NCI-H510A (cell line): ENCODE measurements at places on chromosomes 13 and 19.
A peak's percentile ranks its signal among the peaks of the same experiment; 100 is the strongest.

DNA sequence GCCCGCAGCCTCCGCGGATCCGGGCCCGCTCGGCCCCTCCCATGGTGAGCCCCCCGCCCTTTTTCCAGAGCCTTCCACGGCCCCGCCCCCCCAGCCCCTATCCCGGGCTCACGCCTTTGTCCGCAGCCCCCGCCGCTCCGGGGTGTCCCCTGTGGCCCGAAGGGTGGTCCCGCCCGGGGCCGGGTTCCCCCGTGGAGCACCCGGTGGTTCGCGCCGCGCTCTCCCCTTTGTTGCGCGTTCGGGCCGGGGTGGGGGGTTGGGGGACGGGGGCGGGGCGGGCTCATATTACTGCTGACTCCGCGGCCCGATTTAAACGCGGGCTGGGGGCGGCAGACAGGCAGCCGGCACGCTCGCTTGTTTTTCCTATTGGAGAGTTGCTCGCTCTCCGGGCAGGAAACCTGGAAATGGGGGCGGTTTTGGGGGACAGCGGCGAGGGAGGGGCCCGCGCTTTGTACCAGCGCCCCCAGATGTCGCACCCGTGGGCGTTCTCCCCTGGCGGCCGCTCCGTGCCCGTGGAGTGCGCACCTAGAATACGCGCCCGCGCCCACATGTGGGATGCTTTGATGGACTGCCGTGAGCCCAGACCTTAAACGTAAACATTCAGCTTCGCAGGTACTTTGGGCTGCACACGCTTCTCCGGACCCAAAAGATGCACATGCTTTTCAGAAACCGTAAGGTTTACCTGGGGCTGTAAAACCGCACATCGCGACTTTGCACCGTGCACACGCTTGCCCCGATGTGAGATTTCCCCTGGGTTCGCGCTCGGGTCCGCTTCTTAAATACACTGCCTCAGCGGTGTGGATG, 699 bp downstream of the PTOV1 start:
- DNase-seq: no peak

- DNase-seq: no peak
Observed at GRCh38 chr19:52221831-52222375, 32.1 kb downstream of the PPP2R1A start.

DNA sequence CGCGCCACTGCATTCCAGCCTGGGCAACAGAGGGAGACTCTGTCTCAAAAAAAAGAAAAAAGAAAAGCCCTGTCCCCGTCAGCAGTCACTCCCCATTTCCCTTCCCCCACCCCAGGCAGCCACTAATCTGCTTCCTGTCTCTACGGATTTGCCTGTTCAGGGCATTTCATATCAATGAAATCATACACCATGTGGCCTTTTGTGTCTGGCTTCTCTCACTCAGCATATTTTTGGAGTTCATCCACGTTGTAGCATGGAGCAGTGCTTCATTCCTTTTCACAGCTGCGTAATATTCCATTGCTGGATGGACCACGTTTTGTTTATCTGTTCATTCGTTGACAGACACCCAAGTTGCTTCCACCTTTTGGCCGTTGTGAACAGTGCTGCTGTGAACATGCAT, 36.1 kb upstream of the KLF2 start:
- no peak for DNase-seq

- no peak for DNase-seq
Observed at GRCh38 chr19:31113293-31113692, 235.9 kb downstream of the TSHZ3 start.

DNA sequence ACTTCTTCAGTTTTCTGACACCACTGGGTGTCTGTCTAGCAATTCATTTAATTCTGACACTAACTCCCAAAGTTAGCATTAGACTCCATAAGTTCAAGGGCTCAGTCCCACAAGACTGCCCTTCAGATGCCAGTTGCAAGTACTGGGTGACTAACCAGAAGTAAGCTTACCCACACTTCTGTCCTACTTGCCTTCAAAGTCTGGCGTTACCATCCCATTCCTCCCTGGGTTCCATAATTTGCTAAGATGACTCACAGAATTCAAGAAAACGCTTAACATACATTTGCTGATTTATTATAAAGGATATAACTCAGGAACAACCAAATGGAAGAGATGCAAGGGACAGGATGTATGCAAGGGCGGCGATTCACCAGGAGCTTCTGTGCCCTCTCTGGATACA, 45.5 kb upstream of the NPAS1 start:
- no peak for DNase-seq

- peak; percentile 68 for DNase-seq
Observed at GRCh38 chr19:19628501-19629134, 598 bp upstream of the LPAR2 start.

- no peak for DNase-seq
Observed at GRCh38 chr13:39457274-39457673, 145.7 kb downstream of the LHFPL6 start.

DNA sequence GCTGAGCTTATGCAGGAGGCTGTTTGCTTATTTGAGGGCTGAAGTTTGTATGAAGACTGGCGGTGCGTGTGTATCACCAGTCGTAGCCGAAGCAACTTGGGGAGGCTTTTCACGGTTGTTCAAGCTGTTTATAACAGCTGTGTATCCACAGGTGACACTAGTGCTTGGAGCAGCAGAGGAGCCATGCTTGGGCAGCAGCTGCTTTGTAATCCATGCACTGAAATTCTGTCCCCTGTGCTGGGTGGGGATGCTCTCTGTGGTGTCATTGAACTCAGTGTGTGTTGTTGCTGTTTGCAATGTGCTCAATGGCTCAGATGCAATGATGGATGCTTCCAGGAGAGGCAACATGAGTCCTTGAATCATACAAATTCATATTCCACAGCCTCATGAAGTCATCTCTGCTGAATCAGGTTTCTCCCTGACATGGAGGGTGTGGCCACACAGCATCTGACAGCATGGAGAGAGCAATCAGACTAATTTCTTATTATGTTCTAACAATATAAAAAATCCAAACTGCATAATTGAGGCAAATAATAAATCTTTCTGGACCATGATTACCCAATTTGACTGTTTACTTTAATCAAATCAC, 18.8 kb upstream of the GTF3A start:
- no peak for DNase-seq

DNA sequence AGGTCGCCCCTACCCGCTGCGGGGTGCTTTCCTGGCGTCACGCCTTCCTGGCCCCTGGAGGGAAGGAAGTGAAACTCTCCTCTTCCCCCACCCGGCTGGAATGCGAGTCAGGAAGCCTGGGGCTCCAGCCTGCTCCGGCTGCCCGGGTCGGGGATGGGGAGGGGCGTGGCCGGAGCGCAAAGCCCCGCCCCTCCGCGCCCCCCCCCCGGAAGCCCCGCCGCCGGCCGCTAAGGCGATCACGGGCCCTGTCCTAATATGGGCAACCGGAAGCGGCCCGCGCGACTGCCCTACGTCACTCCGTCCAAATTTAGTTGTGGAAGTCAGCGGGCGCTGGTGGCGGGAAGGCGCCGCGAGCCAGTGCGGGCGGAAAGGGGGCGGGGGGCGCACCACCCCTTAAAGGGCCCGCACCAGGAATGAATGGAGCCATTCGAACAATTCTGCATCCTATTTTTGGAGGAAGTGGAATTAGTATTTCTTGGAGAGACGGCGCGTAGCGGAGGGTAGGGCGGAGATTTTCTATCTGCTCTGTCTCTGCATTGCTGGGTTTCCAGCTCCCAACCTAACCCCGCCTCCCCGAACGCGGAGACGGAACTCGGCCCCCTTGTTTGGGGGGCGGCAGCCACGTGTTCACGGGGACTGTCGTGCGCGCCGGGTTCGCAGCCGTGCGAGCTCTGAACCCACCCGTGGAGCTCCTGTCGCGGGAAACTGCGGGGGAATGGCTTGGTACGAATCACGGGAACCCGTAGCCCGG, 1.6 kb downstream of the IER2 start:
- peak; percentile 98 for DNase-seq

DNA sequence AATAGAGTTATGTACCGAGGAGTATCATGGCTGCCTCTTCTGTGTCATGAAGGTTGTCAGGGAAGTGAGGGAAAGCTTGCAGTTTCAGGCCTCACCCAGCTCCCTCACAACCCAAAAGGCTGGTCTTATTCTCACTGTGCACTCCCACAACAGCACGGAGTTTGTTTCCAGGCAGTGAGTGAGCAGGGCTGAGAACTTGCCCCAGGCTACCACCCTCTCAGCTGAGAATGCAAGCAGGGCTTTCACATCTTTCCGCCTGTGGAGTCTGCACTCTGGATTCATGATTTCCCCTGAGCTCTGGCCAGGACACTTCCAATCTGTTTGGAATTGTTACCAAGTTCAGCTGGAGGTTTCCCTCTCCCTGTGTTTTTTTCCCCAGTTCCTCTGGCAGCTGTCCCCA, 2284.7 kb upstream of the PCDH20 start:
- DNase-seq: no peak

GRCh38 chr19:13189600-13189999, 39.4 kb downstream of the IER2 start:
- DNase-seq: no peak
